Caudate nucleus (tissue), 63 donors: ENCODE measurements at places on chromosomes 3 and 15.
A peak's percentile ranks its signal among the peaks of the same experiment; 100 is the strongest.

DNA sequence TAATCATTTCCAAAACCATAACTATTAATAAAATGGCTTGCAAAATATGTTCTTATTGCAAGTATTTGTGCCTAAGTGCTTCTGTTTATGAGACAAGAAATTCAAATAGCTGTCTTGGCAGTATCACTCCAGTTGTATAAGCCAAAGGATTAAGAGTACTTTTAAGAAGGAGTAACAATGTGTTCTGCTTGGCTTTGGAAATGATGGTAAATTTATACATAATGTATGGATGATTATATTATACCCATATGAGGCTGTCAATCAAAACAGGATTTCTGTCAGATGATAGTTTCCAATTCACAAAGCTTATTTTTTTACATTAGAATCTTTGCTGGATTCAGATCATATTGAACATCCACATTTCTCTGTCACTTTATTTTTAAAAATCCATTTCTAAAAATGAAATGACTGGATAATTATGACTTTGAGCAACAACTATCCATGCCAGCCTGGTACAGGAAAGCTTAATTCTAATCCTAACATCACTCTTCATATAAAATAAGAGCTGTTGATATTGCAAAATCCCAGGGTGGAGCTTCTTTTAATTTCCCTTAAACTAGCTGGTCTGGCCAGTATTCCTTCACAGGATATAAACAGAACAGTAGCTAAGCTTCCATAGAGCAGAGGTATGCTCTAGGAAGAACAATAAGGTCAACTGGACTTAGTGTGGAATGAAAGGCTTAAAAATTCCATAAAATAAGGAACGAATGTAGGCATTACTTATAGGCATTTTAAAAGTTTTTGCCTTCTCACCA lies 30.0 kb upstream of the ZNF280D start:
- no peak for DNase-seq

DNA sequence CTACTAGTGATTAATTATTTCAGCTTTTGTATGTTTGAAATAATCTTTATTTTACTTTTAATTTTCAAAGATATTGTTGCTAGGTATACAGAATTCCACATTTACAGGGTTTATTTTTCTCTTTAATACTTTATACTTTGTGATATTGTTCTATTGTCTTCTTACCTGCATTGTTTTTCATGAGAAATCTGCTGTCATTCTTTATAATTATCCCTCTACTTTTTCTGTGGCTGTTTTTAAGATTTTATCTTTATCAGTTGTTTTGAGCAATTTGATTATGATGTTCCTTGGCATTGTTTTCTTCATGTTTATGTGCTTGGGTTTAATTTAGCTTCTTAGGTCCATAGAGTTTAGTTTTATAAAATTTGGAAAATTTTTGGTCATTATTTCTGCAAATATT lies 168.6 kb downstream of the DTWD1 start:
- DNase-seq = no peak

DNA sequence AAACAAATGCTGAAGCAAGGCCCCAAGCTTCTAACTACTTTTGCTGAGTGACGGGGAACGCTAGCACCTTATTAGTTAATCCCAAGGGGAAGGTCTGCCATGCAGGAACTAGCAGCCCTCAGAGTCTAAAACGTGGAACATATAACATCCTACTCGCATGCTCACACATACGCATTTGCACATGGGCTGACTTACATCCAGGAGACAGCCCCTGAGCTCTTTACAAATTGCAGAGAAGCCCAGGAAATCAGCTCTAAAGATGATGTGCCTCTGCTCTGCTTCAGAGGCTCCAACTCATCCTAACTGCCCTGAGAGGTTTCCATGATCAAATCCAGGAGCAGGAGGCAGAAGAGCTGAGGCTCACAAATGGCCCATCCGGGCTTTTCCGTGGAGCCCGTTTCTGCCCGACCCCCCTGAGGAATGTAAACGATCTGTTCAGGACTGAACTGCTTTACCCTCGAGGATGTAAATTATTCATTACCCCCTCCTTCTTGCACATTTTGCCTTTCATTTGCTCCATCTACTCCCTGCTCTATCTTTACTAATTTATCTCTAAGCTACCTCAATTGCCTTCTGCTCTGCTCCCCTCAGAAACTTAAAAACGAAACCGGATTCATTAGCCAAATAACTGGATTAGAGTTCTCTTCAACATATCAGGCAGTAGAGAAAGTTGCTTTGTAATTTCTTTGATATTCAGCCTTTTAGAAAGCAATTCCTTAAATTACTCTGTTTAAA lies 141.9 kb upstream of the CCDC54 start:
- DNase-seq = peak; percentile 20

DNA sequence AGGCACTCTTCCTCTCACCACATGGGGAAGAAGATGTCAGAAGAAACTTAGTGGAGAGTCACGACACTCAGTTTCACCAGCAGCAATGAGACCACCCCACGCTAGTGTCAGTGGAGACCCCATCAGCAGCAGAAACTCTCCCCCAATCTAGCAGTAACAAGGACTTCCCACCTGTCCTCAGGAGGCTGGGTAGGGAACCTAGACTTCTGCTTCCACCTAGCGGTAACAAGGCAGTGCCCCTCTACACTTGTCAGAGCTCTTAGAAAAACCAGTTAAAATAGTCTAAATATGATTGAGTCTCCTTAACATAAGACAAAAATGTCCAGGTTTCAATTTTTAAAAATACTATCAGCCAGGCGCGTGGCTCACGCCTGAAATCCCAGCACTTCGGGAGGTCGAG lies 57.3 kb downstream of the TRAT1 start:
- no peak for DNase-seq

DNA sequence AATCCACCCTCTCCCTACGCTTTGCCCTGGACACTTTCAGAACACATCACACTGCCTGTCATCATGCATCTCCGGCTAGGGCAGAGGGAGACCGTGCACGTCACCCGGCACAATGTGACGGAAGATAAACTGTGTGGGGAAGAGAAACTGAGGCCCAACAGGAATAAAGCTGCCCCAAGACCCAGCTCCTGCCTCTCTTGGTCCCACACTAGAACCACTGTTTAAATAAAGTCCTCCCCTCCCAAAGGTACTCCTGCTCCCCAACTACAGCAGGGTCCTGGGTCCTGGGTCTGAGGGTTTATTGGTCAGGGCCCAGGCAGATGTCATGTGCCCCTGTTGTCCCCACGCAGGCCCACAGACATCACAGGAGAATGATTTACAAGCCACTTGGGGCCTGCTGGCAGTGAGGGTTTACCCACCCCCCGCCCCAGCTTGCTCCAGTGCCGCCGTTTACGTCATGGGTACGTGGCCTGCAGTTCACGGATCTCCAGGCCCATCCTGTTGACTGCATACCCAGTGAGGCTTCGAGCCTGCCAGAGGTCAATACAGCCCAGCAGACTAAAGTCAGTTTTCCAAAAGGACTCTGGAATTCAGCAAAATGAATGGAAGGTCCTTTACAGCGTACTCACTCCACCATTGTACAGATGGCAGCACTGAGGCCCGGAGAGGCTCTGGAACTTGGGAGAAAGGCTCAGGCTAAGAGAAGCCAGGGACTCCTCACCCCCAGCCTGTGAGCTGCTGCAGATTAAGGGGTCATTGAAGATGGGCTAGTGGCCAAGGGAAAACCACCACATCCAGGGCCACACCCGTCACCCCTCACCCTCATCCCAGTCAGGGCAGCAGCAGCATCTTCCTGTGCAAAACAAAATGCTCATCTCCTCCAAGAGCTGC lies 23.2 kb downstream of the ALS2CL start:
- no peak for DNase-seq

- no peak for DNase-seq
These were observed 72.7 kb downstream of the FBLN2 start for GRCh38 chr3:13621381-13622221.

GRCh38 chr3:47306022-47306421 lies 23.3 kb downstream of the KLHL18 start:
- DNase-seq = no peak

GRCh38 chr3:77065750-77066149 lies 25.9 kb downstream of the ROBO2 start:
- DNase-seq = no peak

- DNase-seq = no peak
These were observed 1045.4 kb upstream of the CADM2 start for GRCh38 chr3:83913381-83913780.

GRCh38 chr3:138367911-138368310 lies 19.5 kb downstream of the MRAS start:
- peak; percentile 96 for DNase-seq

DNA sequence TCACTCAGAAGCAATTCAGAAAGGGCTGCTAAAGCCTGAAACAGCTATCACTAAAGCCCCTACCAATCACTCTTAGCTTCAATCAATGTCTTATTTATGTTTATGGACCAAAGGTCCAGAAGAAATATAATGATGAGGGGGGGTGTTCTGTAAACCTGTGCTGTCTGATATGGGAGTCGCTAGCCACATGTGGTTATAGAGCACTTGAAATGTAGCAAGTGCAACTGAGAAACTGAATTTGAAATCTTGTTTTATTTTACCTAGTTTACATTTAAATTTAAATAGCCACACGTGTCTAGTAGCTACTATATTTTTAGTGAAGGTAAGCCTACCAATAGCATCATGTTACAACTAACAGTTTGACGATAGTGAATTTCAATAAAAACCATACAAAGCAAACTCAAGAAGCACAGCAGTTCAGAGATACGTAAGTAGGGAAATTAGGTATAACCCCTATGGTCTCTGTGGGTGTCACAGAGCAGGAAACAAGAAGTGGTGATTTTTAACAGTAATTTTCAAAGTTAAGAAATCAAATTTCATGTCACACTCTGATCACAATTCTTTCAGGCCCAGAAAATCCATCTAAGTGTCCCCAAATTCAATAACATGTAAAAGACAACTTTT lies 3.6 kb downstream of the POU1F1 start:
- no peak for DNase-seq

DNA sequence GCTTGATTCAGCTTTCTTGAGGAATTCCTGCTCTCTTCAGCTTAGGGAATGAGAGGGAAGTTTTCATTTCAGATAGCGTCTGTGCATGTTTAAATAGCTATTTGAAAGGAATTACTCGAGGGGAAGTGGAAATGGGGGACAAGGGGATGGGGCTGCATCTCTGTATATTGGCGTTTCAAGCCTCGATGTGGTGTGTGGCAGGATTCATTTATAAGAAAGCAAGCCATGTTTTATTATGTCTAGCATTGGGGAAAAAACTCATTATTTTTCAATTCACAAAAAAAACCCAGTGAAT lies 1.0 kb downstream of the ATP2C1 start:
- DNase-seq = no peak

DNA sequence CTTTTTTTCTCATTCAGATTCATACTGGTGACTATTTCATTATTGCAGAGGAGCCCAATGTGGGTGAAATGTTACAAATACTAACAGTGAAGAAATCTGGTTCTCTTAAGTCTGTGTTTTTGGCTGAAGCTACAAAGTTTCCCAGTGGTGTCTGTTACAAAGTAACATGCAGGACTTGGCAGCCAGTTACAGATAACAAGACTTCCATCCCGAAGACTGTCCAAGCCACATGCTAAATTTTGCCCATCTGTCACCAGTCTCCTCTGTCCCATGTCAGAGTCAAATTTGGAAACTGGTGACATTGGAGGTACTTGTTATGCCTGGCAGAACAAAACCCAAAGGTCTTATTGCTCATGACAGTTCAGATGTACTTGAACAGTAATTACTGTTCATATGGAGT lies 269.2 kb upstream of the GOLIM4 start:
- no peak for DNase-seq

- DNase-seq = no peak
These were observed 89.8 kb downstream of the LRRC3B start for GRCh38 chr3:26712211-26713026.

DNA sequence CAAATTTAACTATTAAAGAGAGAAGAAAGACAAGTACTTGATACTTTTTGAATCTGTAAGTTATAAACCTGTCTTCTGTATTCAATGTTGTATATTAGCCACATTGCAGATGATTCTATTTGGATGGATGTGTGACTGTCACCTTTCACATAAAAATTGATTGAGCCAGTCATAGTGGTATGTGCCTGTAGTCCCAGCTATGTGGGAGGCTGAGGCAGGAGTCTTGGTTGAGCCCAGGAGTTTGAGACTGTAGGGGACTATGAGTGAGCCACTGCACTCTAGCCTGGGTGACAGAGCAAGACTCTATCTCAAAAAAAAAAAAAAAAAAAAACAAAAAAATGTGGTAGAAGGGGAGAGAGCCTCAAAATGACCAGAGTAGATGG lies 12.3 kb downstream of the CACNA1D start:
- no peak for DNase-seq

DNA sequence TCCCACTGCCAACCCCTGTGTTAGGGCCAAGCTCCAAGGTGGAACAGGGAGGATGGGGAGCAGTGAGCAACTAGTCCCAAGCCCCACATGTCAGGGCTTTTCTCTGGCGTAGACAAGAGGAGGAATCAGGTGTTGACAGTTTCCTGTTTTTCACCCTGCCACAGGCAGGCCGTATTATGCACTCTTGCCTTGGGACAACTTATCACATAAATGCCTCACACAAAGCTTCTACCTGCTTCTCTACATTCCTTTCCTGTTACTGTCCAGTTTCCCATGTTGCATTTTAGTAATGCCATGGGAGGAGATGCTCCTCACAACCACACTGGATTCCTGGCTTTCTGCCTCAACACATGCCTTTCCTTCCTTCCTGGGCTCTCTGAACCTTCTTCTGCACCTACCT lies 381.2 kb upstream of the ATP11B start:
- no peak for DNase-seq

GRCh38 chr15:73345658-73346057 lies 23.1 kb downstream of the HCN4 start:
- DNase-seq = no peak

- no peak for DNase-seq
These were observed 107.7 kb upstream of the TSC22D2 start for GRCh38 chr3:150300388-150300787.

DNA sequence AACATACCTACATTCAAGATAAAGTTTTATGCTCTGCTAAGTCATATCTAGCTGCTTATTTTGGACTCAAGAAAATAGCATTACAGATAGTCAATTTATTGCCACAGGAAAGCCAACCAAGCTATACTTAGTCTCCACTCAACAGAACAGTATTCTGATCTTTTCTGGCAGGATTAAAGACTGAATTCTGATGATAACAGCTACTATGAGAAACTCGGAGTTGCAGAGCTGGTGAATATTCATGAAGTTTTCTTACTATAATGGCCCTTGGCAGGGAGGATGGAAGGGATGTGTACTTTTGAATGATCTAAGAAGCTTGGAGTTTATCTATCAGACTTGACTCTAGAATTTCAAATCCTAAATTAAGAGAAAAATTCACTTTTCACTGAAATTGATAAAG lies 237.7 kb downstream of the CTNNB1 start:
- DNase-seq = no peak

- no peak for DNase-seq
These were observed 62.0 kb upstream of the ST3GAL6 start for GRCh38 chr3:98701071-98701675.

DNA sequence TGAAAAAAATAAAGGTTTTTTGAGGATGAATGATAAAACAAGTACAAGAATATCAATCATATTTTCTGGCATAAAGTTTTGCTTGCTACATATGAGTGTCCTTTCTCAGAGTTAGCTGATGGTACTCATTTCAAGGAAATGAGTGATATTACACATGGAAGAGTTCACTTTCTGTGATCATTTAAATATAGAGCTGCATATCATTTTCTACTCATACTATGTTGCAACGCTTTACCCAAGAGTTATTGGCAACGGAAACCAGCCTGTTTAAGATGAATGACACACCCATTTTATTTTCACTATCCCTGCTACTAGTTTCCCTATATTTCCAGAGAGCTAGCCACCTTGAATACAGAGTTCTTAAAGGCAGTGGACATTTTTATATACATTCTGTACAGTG lies 35.4 kb upstream of the RBMS3 start:
- DNase-seq = no peak
